ENCODE measurements at places on chromosomes 5 and 9.

GRCh38 chr9:84570482-84571154 is 98.9 kb upstream of the NTRK2 start:
- no peak for DNase-seq

GRCh38 chr5:24539613-24540012 is 105.2 kb downstream of the CDH10 start:
- DNase-seq: no peak

DNA sequence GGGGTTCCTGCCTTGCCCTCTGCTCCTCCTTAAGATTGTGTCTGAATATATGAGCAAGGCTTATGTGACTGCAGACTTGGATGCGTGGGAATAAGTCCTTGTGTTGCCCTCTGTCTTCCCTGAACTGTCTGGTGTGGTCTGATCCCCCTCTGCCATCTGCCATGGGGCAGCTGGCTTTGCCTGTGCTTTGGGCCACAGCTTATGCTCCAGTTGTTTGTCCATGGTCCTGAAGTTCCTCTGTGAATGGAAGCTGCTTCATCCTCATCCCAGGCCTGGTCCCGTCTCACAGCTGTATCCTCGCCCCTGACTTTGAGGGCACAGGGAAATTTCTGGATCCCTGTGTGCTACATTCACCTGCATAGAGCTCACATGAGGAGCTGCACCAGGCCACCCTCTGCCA is 14.7 kb downstream of the IL31RA start:
- no peak for DNase-seq

DNA sequence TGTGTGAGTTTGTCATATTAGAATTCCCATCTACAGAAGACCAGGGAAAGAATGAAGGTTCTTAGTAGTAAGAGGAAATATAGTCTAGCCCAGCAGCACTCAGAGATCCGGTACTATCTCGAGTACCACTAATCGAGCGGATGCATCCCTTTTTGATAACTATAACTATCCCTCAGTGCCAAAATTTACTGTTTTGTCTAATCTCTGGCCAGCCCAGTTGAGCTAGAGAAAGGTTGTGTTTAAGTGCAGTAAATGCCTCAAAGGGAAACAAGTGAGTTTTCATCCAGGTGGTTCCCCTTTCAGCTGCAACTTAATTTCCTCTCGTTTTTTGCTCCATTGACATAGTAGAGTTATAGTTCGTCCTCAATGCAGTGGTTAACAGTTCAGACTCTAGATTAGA is 146.7 kb downstream of the GPBP1 start:
- DNase-seq: no peak

DNA sequence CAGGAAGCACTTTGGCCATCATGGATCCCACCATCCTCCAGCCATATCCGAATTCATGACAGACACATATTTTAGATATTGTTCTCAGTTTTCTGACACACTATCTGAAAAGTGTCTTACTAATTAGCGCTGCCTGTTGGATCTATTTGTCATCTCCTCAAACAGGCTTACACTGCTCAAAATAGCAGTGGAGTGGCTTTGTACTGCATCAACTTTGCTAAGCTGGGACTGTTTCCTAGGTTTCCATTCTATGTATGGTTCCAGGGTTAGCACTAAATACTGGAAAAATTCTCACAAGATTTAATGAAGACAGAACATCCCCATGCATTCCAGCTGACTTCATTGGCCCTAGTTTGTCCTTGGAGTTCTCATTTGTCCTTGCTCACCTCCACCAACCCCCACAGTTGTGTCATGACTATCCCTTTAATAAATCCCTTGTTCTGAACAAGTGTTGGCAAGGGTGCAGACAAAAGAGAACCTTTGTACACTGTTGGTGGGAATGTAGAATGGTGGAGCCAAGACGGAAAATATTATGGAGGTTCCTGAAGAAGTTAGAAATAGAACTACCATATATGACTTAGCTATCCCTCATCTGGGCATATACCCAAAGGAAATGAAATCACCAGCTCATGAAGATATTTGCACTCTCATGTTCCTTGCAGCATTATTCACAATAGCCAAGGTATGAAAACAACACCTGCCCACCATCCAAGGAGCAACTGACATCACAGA is 136.5 kb upstream of the RAI14 start:
- no peak for DNase-seq

GRCh38 chr9:13524245-13524644 is 244.8 kb upstream of the MPDZ start:
- no peak for DNase-seq

- no peak for DNase-seq
These were observed 67.9 kb upstream of the TARS1 start for GRCh38 chr5:33372721-33373472.

Measured in putamen (tissue), 1 donor.